Upper lobe of right lung (tissue), 1 donor: ENCODE measurements at places on chromosomes 4 and X. TPM values are rescaled to one million over a fixed set of nuclear protein-coding genes. Genes with fewer than 3 reads are reported as not detected.

GRCh38 chr4:150224896-150225591, 146.8 kb downstream of the DCLK2 start:
- no peak for DNase-seq

DNA sequence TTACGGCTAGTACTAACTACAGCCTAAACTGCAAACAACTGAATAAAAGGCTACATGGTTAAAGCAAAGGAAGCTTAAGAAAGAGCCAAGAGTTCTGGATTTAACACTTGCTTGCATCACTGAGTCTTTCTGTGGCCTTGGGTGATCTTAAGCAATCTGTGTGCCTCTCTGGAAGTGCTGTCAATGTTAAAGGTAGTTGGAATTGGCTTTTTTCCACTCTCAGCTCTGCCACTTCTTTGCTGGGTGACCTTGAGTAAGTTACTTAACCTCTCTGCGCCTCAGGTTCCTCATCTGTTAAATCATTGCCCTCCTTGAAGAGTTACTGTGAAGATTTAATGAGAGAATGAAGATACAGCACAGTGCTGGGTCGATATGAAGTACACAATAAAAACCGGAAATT, 15.7 kb downstream of the SLC2A9 start:
- no peak for DNase-seq

- no peak for DNase-seq
These were observed 87.7 kb downstream of the RLIM start for GRCh38 chrX:74526764-74527163.

DNA sequence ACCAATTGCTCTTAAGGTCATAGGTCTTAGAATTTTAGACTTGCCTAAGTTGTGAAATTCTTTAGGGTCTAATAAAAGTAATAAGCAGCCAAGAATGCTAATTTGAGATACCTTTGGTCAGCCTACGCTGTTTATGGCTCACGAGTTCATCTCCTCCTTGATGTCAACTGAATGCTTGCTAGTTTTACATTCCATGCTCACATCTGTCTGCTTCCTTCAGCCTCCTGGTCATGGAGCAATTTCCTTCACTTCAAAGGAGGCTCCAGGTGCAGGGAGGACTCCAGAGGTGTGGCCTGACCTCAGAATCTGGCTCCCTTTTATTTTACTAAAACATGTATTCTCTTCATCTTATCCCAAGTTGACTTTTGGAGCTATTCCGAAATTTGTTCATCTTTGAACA, 23.3 kb upstream of the LNX1 start:
- no peak for DNase-seq

GRCh38 chrX:152637649-152638442, at the start of gene GABRQ:
TSS of gene GABRQ (plus strand) at chrX:152637895. CDS start at chrX:152638203, 308 bp downstream.
- peak; percentile 67 for DNase-seq

DNA sequence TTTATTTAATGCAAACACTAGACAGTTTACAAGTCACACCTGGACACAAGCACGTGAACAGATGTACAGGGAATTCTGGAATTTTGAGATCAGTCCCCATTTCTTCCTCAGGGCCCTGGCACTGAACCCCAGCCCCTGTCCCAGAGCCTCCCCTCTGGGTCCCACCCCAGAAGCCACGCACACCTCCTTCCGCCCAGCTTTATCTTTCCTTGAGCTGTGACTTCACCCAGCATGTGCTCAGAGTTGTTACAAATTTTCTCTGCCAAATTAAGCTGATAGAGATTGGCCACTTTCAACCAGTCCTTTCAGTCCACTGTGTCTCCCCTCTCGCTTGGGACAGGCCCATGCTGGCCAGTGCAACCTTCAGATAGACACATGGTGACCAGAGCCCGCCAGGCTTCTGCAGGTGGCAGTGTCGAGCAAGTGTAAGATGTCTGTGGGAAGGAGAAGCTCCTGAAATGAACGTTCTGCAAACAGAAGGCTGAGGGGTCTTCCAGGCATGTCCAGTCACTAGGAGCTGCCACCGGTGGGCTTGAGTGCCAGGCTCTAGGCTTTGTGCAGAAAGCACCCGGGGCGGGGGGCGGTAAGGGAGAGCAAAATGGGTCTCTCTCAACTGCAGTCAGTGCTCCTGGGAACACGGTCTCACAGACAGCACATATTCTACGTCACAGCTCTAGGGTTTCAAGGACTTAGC, 73.3 kb downstream of the MTMR1 start:
- DNase-seq = no peak

The TEX13D gene
- total RNA-seq = not detected

The USP11 gene
- 56.0 TPM for total RNA-seq
